ENCODE measurements at places on chromosomes 5 and 9.

GRCh38 chr9:119257592-119257991 lies 111.6 kb downstream of the BRINP1 start:
- no peak for DNase-seq

DNA sequence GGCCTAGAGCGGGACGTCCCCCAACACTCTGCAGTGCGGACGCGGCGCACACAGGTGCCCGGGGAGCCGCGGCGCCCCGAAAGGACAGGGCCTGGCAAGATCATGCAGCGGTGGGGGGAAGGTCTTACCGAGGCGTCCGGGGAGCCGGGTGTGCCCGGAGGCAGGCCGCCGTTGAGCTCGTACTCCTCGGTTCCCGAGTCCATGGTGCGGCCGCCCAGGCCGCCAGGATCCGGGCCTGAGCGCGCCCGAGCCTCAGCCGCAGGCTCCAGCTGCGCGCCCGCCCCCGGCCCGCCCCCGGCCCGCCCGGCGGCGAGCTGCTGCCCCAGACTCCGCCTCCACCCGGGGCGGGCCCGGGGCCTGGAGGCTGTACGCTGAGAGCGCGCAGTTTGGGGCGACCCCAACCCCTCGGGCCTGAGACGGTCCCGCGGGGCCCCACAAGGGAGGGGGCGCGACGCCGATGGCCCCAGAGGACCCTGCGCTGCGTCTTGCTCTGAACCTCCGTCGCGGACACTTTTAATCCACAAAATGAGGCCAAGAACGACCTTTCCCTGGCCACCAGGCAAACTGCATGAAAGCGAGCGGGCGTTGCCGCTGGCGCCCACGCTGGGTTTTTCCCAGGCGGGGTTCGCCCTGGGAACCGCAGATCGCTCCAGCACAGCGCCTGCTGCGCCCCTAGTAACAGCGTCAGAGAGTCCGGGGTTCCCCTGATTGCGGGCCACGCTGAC lies at the start of gene NINJ1:
TSS of gene NINJ1 (minus strand) at position 237 of the 725 bp plus-strand sequence. CDS start at position 203, 34 bp downstream.
- peak; percentile 88 for DNase-seq

- DNase-seq = no peak
Observed at GRCh38 chr9:130714586-130715110, 21.1 kb downstream of the EXOSC2 start.

DNA sequence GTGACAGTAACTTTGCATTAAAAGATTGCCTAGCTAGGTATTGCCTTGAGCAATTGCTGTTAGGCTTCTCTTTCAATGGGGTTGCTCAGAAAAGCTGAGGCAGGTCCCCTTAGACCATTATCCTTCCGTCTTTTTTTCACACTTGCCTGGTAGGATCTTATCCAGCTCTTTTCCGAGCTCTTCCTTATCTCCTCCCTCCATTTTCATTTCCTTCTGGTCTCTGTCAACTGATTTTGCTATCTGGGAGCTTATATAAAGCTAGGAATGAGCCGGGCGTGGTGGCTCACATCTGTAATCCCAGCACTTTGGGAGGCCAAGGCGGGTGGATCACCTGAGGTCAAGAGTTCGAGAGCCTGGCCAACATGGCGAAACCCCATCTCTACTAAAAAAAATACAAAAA lies 6.6 kb upstream of the HMGCR start:
- DNase-seq = no peak

- no peak for DNase-seq
Observed at GRCh38 chr5:172875505-172876279, 41.6 kb downstream of the ERGIC1 start.

- DNase-seq = no peak
Observed at GRCh38 chr9:79559495-79560181, 12.1 kb upstream of the TLE4 start.

GRCh38 chr5:116514421-116514970 lies 60.1 kb downstream of the SEMA6A start:
- no peak for DNase-seq

DNA sequence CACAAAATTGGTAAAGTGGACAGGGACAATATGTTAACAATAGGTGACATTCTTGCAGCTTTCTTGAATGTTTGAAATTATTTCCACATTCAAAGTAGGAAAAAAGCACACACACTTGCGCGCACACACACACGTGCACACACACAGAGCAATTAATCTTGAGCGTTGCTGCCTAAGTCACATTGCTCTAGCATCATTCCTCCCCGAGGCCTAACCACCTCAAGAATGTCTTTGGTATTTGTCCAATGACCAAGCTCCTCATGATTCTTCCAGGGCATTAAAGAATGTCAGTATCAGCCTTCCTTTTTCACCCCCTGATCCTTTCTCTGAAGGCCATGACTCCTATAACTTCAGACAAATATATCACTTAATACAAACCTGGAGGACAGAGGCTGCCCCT lies 198.1 kb downstream of the NPR3 start:
- no peak for DNase-seq

DNA sequence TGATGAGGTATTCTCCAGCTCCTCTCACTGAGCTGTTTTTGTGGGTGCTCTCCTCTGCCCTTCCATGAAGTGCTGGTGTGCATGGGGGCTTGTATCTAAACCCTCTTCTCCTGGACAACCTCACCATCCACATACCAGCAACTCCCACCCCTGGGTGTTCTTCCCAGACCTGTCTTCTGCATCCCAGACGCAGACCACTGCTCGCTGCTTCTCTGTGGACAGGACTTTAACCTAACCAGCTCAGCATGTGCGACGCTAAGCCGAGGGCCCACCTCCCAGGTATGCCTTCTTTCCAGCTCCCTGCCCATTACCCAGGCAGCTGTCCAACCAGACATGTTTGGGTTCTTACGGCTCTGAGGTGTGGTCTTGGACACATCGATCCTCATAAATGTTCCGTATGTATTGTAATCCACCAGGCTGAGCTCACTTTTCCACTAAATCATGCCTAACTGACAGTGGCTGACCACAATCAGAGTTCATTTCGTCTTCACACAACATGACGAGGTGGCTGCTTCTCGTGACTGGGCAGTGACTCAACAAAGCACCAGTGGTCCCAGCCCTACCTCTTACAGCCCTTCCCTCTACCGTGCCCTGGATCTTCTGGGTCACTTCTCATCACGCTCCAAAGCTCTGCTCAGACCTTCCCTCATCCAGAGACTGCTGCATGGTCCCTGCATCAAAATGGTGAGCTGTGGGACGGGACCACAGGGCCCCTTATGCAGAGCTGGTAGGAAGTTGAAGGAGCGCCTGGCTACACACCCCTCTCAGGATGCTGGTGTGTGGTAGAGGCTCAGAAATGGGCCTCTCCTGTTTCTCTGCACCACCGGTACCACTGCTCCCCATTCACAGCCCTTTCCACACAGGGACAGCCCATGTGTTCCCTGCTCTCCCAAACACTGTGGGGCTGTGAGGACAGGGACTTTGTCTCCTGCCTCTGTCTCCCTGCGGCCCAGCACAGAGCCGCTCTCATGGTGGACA lies 9.6 kb upstream of the PTGES2 start:
- DNase-seq = no peak

GRCh38 chr5:52725808-52726207 lies 61.9 kb upstream of the ITGA1 start:
- no peak for DNase-seq

GRCh38 chr9:88733651-88734421 lies 198.9 kb downstream of the NXNL2 start:
- DNase-seq = no peak

- DNase-seq = no peak
Observed at GRCh38 chr5:139492700-139493192, 10.2 kb upstream of the STING1 start.

- no peak for DNase-seq
Observed at GRCh38 chr9:118630931-118631595, 738.2 kb downstream of the BRINP1 start.

DNA sequence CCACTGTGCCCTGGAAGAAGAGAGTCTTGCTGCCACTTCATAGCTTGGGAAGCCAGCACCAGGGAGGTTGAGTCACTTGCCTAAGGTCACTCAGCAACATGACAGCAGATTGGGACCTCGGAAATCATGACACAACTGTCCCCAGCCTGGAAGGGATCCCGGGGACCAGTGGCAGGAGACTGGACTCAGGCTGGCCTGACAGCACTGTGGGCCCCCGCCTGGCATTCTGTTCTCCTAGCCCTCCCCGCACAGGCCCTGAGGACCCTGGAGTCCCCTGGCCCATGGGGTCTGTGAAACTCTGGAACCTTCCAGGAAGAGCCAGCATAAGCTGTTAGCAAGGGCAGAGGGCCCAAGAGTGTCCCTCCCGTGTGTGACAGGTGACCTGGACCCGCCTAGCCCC lies 64.9 kb downstream of the COL5A1 start:
- DNase-seq = no peak

GRCh38 chr9:95150903-95151302 lies 166.6 kb downstream of the FANCC start:
- no peak for DNase-seq

DNA sequence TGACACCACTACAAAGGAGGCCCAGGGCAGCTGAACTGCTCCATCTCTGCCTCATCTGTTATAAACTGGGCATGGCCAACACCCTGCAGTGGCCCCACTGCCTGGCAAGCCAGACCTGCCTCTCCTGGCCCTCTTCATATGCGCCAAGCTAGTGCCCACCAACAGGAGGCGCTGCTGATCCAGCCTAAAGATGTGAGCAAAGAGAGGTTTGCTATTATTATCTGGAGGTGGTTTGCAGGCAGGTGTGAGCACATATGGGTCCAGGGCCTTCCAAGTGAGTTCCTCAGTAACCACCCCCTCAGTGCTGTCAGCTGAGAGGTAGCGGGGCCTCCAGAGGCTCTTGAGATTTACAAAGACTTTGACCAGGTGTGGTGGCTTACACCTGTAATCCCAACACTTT lies 232.2 kb downstream of the SYK start:
- DNase-seq = peak; percentile 69

DNA sequence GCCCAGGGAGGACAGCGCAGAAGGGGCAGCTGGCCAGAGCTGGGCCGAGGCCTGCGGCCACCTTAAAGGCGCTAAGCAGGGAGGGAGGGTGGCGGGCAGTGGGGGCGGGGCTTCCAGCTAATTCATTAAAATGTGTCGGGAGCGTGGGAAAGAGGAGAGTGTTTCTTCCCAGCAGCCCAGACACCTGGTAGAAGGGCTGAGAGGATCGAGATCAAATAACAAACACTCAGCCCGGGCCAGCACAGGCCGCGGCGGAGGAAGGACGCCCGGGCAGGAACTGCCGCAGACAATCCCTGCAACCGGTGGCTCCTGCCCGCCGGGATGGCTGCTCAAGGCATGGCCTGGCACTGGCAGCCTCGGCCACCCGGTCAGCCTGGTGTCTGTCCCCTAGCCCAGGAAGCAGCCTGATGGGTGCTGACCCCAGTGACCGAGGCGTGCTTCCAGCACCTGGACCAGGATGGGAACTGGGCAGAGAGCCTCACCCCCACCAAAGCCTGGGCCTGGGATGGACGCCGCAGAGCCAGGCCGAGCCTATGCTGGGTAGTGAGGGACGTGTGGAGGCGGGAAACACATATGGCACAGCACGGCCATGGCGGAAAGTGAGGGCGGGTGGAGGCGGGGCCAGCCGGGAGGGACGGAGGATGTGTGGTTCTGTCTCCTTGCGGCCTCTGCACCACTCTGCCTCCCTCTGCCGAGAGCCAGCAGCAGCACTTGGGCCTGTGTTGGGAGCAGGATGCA lies 3.2 kb upstream of the NRARP start:
- peak; percentile 64 for DNase-seq

GRCh38 chr9:111036429-111036789 lies 1.9 kb downstream of the LPAR1 start:
- DNase-seq = no peak
